Psoas muscle (tissue), 8 donors: ENCODE measurements at places on chromosomes 4 and X.

GRCh38 chrX:79078114-79078513, 66.4 kb upstream of the GPR174 start:
- H3K27ac ChIP-seq = no peak overlapping the region
- DNase-seq = no peak
- no peaks in the 10 kb centered on the region for H3K36me3 ChIP-seq
- H3K4me1 ChIP-seq = peaks cover 4% of the 10 kb centered on the region
- no peak overlapping the region for H3K4me3 ChIP-seq

- no peak for DNase-seq
- no peak overlapping the region for H3K4me3 ChIP-seq
- H3K27me3 ChIP-seq = no peaks in the 10 kb centered on the region
- peaks cover 16% of the 10 kb centered on the region for H3K4me1 ChIP-seq
- no peaks in the 10 kb centered on the region for H3K36me3 ChIP-seq
- H3K27ac ChIP-seq = no peak overlapping the region
These were observed 4.4 kb downstream of the SCFD2 start for GRCh38 chr4:53361451-53361850.

DNA sequence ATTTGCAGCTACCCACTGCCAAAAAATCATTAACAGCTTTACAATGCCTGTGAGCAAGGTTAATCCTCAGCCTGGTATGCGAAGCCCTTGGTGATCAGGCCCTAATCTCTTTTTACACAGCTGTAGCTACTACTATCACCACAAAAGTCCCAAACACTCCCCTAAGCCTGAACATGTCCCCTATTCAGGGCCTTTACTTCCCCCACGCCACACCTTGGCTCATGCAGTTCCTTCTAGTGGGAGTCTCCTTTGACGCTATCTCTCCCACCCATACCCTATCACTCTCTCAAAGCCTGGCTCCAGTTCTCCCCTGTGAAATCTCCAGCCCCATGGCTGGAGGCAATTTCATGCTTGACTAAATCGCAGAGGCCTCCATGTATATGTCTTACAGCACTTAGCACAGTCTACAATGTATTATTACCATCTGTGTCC, 90.6 kb upstream of the CBR4 start:
- no peak overlapping the region for H3K27ac ChIP-seq
- H3K4me3 ChIP-seq = no peak overlapping the region
- H3K36me3 ChIP-seq = peaks cover 4% of the 10 kb centered on the region
- DNase-seq = no peak

DNA sequence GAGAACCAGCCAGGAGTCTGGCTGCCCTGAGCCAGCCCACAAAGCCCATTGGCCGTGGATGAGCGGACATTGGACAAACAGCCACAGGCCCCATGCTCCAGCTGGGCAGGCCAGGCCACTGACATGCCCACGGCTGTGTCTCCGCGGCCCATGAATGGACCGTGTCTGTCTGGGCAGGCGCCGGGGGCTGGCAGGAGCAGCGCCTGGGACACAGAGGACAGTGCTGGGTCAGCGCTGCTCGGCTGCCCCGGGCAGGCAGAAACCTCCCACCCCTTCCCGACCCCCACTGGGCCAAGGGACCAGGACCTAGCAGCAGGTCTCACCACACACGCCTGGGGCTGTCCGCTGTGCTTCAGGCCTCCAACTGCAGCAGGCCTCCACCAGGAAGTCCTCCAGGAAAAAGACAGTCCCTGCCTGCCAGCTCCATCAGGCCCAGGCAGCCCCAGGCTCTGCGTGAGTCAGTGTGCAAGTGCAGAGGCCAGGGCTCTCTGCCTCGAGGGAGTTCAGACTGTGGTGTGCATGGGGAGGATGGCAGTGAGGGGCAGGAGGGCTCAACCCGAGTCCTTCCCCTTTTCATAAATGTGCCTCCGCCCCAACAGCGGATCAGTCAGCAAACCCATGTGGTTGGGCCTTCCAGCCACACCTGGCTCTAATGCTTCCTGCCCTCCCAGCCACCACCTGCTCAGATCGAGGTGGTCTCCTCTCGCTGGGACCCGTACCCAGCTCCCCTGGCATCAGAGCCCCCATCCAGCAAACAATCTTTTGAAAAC, 17.2 kb upstream of the FGFR3 start:
- peaks cover 2% of the 10 kb centered on the region for H3K27me3 ChIP-seq
- no peaks in the 10 kb centered on the region for H3K36me3 ChIP-seq
- no peak for DNase-seq
- no peak overlapping the region for H3K4me3 ChIP-seq

- H3K36me3 ChIP-seq = no peaks in the 10 kb centered on the region
- peaks cover 2% of the 10 kb centered on the region for H3K27me3 ChIP-seq
- DNase-seq = no peak
- no peaks in the 10 kb centered on the region for H3K4me1 ChIP-seq
- no peak overlapping the region for H3K4me3 ChIP-seq
These were observed 152.6 kb downstream of the MAGEB17 start for GRCh38 chrX:16319929-16320328.
